ENCODE measurements at places on chromosomes 12 and 14.
A peak's percentile ranks its signal among the peaks of the same experiment; 100 is the strongest.

DNA sequence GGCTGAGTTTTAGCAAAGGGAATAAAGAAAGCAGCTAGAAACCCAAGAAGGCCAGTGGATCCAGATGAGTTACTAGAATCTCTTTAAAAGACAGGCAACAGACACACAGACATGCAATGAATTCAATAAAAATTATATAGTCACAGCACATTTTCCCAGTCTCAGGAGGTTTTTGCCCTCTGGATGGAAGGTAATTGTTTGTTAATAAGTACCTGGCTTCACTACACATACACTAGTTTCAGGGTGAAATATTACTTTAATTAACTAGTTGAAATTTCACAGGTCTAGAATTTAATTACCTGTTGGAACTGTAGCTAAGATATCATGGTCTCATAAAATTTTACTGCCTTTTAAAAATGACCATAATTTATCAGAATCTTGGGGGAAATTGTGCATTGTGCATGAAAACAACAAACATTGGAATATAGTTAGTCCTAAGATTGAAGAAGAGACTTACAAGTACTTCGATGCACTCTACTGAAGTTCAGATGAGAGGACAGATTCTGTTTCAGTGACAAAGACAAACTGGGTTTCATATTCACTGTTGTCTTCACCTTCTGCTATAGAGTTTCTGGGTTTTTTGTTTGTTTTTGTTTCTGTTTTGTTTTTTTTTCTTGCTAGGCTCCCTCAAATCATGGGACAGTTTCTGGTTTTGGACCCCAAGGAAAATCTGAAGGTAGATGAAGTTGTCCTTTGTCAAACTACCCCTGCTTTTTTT is 277.0 kb upstream of the GARIN6 start:
- no peak for DNase-seq

DNA sequence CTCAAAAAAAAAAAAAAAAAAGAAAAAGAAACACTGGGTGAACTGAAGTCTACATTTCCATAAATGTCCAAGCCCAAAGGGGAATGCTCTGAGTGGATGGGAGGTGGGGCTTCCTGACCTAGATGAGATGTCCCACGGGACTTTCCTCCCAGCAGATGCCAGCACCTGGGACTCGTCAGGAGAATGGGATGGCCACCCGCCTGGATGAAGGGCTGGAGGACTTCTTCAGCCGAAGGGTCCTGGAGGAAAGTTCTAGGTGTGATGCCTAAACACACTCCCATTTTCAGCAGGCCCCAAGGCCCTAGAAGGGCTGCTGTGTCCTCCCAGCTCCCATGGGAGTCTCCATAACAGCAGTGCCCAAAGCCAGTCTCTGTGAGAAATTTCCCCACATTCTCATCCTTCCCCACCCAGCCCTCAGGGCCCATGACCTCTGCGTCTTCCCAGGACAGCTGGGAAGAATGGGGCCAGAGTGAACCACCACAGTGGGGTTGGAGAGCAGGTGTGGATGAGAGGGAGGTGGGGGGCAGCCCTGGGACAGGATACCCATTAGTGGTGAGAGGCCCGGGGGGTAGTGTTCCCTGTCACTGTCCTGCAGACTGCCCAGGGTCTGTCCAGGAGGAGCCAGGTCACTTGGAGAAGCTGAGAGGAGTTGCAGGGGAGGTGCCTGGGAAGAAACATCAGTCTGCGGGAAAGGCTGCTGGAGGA is 7.1 kb upstream of the CPNE6 start:
- no peak for DNase-seq

DNA sequence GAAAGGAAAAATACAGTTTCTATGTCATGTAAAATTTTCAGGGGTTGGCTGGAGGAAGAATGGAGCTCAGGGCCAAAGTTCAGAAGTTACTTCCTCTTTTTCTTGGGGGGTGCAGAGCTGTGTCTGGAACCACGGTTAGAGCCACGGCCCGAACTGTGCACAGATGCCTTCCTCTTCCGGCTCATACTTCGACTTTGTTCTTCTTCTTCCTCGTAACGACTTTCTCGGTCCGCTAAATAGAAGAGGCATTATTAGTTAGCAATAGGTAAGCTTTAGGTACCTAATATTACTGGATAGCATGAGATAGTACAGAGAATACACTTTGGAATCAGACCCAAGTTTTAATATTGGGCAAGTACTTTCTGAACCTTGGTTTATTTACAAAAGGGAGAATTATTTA is 31.2 kb downstream of the SUPT16H start:
- DNase-seq, result no peak

- DNase-seq, result no peak
Observed at GRCh38 chr12:27817766-27818165, 37.7 kb upstream of the MANSC4 start.

DNA sequence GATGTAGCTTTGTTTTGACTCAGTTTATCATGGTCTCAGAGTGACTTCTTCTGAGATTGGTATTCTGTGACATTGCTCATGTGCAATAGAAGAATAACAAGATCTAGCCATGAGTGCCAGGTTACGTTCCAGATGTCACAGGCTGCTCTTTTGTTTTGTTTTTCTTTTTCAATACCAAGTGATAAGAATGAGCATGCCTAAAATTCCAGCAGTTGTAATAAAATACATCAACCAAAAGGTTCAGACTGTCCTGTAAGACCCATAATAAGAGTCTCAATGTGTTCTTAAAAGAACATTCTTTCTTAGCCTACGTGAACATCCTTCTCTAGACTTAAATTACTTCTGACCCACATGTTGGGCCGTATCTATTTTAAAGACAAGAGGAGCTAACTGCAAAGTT is 669.2 kb downstream of the DIO2 start:
- DNase-seq, result no peak

GRCh38 chr14:38253676-38254075 is 2.2 kb downstream of the CLEC14A start:
- DNase-seq, result no peak

DNA sequence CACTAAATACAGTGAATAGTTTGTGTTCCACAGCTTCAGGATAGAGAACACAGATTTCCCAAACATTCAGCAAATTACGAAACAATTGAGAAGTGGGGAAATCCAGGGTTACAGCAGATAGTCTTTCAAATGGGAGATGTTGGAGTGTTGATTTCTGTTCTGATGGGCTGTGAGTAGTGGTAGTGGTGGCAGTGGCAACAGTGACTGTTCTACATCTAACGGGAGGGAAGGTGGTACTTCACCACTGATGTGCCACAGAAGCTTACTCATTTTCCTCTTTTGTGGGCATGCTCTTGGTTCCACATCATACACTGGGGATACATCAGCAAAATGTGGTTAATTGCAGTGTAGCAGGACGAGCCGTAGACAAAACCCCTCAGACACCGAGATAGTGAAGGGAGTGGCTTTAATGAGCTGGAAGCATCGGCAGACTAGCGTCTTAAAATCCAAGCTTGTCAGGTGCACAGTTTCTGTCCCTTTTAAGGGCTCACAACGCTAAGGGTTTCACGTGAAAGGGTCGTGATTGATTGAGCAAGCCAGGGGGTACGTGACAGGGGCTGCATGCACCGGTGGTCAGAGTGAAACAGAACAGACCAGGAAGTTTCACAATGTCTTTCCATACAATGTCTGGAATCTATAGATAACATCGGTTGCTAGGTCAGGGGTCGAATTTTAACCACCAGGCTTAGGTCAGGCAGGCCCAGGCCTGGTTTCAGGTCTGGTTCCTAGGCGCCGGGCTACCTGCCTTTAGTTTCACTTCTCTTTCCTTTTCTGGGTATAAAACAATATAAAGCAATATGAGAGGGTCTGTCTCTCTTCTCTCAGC is 330.6 kb upstream of the FBXO33 start:
- DNase-seq, result no peak

- peak; percentile 51 for DNase-seq
Observed at GRCh38 chr12:40016980-40017379, 88.9 kb downstream of the SLC2A13 start.

- DNase-seq, result no peak
Observed at GRCh38 chr14:30108975-30109700, 181.5 kb upstream of the PRKD1 start.

DNA sequence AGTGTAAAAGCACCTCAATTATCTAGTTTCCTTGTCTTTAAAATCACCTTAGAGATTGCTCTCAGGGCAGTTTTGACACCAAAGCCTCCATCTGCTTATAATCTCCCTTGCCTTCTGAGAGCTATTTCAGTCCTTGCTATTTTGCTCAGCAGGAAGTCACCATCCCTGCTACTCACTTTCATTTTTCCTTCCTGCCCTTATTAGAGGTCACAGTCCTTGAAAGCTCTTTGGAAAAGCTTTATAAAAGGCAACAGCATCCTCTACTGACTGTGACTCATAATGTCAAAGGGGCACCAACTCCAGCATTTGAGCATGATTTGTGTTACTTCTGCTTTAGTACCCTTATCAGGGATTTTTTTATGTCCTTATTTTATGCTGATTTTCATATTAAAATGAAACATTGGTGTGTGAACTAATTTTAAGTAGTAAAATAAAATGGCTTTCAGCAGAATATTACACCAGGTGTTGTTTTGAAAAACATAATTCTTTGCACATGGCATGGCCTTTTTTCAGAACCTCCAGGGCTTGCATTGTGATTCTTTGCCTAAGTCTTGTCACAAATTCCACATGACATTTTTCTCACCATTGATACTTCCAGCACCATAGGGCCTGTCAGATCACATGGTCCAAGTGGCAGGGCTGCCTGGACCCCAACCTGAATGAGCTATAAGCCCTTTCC is 213.0 kb downstream of the ADAMTS20 start:
- peak; percentile 85 for DNase-seq

- peak; percentile 58 for DNase-seq
Observed at GRCh38 chr12:64086946-64087345, 135.2 kb downstream of the KICS2 start.

DNA sequence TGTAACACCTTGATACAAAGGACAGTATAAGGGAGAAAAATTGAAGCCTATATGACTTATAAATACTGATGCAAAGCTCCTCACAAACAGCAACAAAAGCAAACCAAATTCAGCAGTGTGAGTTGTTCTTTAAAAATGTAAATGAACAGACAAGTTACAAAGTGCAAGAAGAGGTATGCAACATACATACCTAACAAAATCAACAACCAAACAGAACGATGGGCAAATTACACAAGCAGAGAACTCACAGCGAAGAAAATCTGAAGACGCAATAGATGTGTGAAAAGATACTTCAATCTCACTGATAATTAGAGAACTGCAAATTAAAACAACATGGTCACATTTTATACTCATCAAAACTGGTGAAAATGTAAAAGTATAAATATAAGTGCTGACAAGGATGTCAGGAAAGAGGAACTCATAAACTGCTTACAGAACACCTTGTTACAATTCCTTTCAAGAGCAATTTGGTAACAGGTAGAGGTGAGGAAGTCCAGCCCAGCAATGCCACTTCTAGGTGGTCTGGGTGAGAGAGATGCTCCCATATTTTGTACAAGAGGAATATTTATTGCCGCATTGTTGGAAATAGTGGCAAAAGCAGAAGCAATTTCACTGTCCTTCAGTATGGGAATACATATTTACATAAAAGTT is 47.3 kb downstream of the CORO1C start:
- no peak for DNase-seq

GRCh38 chr12:19880721-19881120 is 441.4 kb downstream of the AEBP2 start:
- no peak for DNase-seq
